T-helper 22 cell (primary cell): ENCODE measurements at places on chromosomes 5 and 9.

DNA sequence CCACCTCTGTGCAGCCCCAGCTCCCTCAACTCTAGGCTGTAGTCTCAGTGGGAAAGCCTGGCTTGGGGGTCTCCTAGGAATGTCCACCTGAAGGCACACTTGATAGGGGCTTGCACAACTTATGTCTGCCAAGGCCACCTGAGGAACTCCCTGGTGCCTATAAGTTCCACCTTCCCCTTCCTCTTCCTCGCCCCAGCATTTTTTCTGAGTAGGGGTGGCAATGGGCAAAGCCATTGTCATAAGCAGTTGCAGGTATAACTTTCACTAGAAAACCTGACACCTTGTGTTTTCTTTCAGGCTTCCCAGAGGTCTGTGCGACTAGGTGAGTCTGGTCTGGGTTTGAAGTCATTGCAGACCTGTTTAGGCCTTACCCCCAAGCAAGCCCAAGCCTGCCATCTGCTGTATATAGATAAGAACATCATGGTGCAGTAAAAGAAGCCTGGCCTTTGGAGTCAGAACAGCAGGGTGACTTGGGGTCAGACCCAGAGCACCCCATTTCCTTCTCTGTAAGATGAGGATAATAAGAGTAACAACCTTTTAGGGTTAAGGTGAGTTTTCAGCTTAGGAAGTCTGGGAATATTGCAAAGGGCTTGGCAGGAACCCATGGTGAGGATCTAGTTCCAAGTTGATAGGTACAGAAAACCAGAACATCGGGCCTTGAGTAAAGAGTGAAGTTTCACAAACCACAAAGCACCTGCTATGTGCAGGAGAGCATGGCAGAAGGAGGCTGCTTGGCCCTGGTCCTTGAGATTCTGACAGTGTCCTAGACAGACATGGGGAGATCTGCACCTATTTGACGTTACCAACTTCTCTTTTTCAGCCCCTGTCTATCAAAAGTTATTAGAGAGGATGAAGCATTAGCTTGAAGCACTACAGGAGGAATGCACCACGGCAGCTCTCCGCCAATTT lies 33.8 kb downstream of the TGFBI start:
- DNase-seq = no peak

DNA sequence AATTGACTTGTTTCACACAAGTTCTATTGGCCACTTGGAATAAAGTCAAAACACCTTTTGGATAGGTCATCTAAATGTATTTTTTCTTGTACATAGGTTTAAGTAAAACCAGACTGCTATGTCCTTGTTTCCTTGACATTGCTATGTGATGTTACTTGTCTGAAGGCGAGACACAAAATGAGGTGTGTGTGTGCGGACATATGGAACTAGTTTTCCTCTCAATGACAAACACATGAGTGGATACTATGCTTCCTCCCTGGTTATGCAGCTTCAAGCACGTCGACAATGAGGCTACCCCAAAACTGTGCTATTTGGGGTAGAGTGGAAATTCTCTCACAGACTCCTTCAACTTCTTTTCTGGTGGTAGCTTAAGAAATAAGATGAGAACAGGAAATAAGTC lies 276.8 kb downstream of the GAS1 start:
- no peak for DNase-seq

DNA sequence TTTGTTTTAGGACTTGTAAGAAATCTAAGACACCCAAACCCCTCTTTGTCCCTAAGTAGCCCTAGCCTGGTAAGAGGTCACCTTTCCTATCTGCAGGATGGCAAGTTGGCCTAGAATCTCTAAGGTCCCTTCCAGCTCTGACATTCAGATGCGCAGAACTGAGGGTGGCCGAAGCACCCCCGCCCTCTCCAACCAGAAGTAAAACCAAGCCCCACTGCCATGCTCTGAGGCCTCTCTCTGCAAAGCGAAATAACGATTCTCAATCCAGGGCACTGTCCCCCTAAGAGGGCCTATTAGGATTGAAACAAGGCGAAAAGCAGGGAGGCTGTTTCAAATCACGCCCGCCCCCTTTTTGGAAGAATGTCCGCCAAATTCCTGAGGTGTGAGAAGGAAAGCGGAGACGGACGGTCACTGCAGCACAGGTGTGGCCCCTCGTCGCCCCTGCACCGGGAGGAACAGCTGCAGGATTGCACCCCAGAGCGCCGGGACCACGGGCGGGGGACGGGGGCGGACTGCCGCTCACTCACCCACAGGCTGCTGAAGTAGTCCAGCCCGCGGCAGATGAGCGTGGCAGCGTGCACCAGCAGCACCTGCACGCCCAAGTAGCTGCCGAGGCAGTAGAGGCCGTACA lies 824 bp downstream of the TMEM245 start:
- no peak for DNase-seq

DNA sequence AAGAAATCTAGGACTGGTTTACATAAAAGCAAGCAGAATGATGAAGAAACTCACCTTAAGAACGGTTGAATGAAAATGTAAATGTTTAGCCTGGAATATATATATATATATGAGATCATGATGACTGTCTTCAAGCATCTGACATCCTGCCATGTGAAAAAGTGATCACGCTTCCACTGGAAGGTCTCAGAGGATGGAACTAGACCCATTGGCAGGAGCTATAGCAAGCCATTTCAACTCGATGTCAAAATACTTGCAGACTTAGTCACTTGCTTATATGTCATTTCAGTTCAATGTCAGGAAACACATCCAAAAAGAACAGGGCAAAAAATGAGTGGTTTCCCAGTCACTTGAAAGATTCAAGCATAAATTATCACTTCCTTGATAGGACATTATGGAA lies 22.2 kb upstream of the TMEM161B start:
- no peak for DNase-seq

GRCh38 chr5:893137-893506 lies 438 bp downstream of the TRIP13 start:
- DNase-seq = no peak

GRCh38 chr9:5951686-5952211 lies 61.1 kb downstream of the MLANA start:
- no peak for DNase-seq
